Activated CD4-positive, alpha-beta memory T cell treated with anti-CD3 and anti-CD28 coated beads, Interleukin-2, amount 10 ng/mL, durations not matched to agents 7 days and 5 days (primary cell): ENCODE measurements at places on chromosomes 6 and 20.
A peak's percentile ranks its signal among the peaks of the same experiment; 100 is the strongest.

DNA sequence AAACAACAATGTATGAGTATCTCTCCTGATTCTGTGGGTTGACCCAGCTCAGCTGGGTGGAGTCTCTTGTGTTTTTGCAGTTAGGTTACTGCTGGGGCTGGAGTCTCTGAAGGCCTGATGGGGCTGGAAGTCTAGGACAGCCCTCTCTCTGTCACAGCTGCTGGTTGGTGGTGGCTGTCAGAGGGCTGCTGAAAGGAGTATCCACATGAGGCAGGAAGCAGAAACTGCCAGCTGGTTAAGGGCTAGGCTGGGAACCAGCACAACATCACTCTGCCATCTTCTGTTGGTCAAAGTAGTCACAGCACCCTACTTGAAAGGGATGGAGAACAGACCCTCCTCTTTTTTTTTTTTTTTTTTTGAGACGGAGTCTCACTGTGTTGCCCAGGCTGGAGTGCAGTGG, 10.0 kb upstream of the PACSIN1 start:
- H3K4me3 ChIP-seq: no peak overlapping the region
- H3K27me3 ChIP-seq: no peaks in the 10 kb centered on the region
- H3K36me3 ChIP-seq: no peaks in the 10 kb centered on the region
- H3K4me1 ChIP-seq: no peaks in the 10 kb centered on the region

GRCh38 chr6:31197559-31198305, 27.2 kb upstream of the POU5F1 start:
- H3K4me1 ChIP-seq: peaks cover 61% of the 10 kb centered on the region
- DNase-seq: peak; percentile 97
- no peaks in the 10 kb centered on the region for H3K27me3 ChIP-seq
- peak overlapping the region; percentile 97 for H3K27ac ChIP-seq

DNA sequence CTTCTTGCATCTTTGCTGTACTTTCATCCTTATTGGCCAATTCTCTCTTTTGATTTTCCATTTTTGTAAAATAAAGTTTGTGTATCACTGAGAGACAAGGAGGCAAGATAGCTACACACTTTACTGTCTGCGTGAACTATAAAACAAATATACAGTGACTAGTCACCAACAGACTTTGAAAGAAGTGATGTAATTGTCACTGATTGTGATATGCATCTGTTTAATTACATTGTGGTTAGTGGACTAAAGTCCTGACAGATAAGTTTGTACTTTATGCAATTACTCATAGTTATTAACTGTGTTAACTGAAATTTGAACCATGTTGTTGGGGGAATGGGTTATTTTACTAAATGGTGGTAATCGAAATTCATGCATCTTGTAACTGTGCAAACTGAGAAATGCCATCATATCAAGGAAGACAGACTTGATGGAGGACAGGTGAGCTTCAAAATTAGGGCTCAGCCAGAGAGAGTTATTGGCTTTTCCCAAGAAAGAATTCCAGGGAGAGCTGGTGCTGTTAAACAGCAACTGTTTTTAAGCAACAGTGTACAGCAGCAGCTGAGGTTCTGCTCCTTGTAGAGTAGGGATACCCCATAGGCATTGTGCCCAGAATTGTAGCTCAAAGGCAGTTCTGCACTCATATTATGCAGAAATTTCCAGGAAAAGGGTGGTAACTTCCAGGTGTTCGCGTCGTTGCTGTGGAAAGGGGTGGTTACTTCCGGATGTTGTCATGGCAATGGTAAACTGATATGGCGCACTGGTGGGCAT, 62.9 kb downstream of the EFHC1 start:
- no peaks in the 10 kb centered on the region for H3K36me3 ChIP-seq
- no peaks in the 10 kb centered on the region for H3K4me1 ChIP-seq
- DNase-seq: no peak

DNA sequence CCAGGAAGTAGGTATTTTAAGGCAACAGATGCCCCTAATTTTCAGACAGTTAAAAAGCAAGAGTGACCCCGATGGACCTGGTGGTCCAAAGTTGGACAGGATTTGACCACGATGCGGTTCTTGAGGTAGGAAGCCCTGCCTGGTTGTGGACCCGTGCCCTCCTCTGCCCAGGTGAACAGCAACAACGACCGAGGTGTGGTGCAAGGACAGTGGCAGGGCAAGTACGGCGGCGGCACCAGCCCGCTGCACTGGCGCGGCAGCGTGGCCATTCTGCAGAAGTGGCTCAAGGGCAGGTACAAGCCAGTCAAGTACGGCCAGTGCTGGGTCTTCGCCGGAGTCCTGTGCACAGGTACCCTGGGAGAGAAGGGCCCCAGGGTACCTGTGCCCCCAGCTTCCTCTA, 18.7 kb downstream of the TGM6 start:
- DNase-seq: no peak
- no peak overlapping the region for H3K27ac ChIP-seq
- H3K36me3 ChIP-seq: no peaks in the 10 kb centered on the region

- no peaks in the 10 kb centered on the region for H3K27me3 ChIP-seq
- H3K27ac ChIP-seq: no peak overlapping the region
- no peak for DNase-seq
- H3K4me1 ChIP-seq: peaks cover 19% of the 10 kb centered on the region
- H3K4me3 ChIP-seq: no peak overlapping the region
Observed at GRCh38 chr6:26420688-26421171, 18.7 kb downstream of the BTN3A1 start.
